ENCODE measurements at places on chromosomes 5 and 9. TPM values are rescaled to one million over a fixed set of nuclear protein-coding genes. Genes with fewer than 3 reads are reported as not detected.

Gene CCL19
- total RNA-seq = 5.1 TPM

Gene EQTN
- not detected for total RNA-seq

Gene LAMC3
- 0.52 TPM for total RNA-seq

Gene TRPM3
- total RNA-seq = not detected

Gene ORM2
- total RNA-seq = 0.36 TPM

Gene SPATA31C1
- total RNA-seq = not detected

Gene GAS1
- 2.4 TPM for total RNA-seq

Gene OBP2B
- total RNA-seq = not detected

Gene FBP2
- total RNA-seq = not detected

Gene CDX1
- not detected for total RNA-seq

Gene ACTBL2
- total RNA-seq = not detected

Gene VLDLR
- total RNA-seq = 26.6 TPM

Gene COMMD10
- 18.3 TPM for total RNA-seq

Gene SLC2A6
- 0.80 TPM for total RNA-seq

Gene DAPK1
- 5.4 TPM for total RNA-seq

Gene CER1
- not detected for total RNA-seq

Gene EFNA5
- total RNA-seq = 29.7 TPM

Gene DAB2IP
- 46.0 TPM for total RNA-seq

Gene RLN2
- total RNA-seq = not detected

Gene OR1J2
- not detected for total RNA-seq

Gene HARS2
- 14.0 TPM for total RNA-seq

Gene NXNL2
- not detected for total RNA-seq

Gene C7
- total RNA-seq = 8.4 TPM

Gene IFNE
- total RNA-seq = 5.6 TPM

Gene SAPCD2
- total RNA-seq = 13.8 TPM

Gene PCAT7
- not detected for total RNA-seq

Gene LCN9
- not detected for total RNA-seq

Gene F2RL2
- 0.20 TPM for total RNA-seq

Gene SKP2
- 27.4 TPM for total RNA-seq

Gene SEC16A
- 32.0 TPM for total RNA-seq

Gene CLTB
- 266 TPM for total RNA-seq

Gene DPM2
- total RNA-seq = 25.7 TPM

Gene PDCD1LG2
- 0.32 TPM for total RNA-seq

Gene PHAX
- 19.8 TPM for total RNA-seq

Gene DAP
- total RNA-seq = 34.6 TPM

Gene ENHO
- total RNA-seq = 0.24 TPM

Gene GFI1B
- not detected for total RNA-seq

Gene IFNA2
- total RNA-seq = not detected

Gene POLK
- 11.2 TPM for total RNA-seq

Gene DND1
- 0.44 TPM for total RNA-seq

Gene TICAM2
- 1.2 TPM for total RNA-seq

Gene SPIN1
- 37.2 TPM for total RNA-seq

Gene PCDHB7
- total RNA-seq = 0.20 TPM

Measured in esophagus mucosa (tissue), 1 donor.